ENCODE measurements at places on chromosomes 12 and 14.

- no peak for DNase-seq
Measured at GRCh38 chr14:50545618-50546017, 13.2 kb upstream of the MAP4K5 start.

GRCh38 chr12:113684053-113684907 is 212.6 kb upstream of the LHX5 start:
- peak; percentile 4 for DNase-seq

DNA sequence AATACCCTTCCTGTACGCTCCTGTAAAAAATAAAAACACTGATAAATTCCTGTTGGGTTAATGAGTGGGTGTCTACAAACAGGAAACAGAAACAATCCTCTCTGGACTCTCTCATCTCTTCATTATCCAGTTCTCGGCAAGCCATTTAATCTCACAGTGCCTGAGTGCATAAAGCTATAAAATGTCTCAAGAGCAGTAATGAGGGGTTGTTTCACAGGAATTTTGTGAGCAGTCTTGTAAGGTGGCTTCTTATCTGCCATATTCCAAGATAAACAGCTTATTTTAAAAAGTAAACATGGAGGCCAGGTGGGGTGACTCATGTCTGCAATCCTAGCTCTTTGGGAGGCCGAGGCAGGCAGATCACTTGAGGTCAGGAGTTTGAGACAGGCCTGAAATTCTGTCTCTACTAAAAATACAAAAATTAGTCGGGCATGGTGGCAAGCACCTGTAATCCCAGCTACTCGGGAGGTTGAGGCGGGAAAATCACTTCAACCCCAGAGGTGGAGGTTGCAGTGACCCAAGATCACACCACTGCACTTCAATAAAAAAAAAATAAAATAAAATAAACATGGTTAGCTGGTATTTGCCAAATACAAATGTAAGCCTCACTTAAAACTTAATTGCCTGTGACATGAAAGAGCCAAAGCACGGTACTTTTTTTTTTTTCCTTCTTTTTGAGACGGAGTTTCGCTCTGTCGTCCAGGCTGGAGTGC is 54.0 kb downstream of the CLIP1 start:
- DNase-seq = peak; percentile 27

- DNase-seq = no peak
Measured at GRCh38 chr12:32031109-32031508, 71.9 kb downstream of the RESF1 start.

GRCh38 chr12:66352197-66352596 is 49.9 kb downstream of the HELB start:
- DNase-seq = peak; percentile 34

DNA sequence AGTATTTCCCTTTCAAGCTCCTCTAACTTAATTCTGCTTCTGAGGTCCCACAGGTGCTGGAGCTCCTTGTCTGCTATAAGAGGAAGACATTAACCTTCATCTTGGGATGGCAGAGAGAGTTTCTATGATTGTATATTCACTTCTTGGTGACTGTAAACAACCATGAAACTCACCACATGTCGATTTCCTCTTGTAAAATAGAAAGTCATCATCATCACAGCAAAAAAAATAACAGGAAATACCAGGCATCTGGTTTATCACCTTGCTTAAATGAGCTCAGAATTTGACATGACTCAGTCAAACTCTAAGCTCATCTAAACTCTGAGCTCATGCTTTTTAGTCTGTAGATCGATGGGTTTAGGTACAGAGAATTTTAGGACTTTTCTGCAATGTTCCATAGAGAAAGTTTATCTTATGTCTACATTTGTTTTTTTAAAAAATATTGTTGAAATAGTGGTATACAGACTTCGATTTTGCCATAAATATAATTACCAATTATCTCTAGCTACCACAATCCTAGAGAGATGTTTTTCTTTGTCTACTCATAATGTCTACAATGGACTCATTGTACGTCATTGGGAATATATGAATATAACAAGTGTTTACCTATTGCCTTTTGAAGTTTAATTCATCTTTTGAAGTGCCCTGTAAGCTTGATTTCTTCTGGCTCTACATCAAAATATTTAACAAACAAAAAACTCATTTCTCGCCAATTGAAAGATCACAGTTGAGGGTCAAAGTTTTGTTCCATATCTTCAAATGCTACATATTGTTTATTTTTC is 58.4 kb downstream of the IGF1 start:
- DNase-seq = no peak

- DNase-seq = no peak
Measured at GRCh38 chr12:4567073-4567881, 5.3 kb downstream of the DYRK4 start.

GRCh38 chr12:111122458-111122878 is 202.1 kb upstream of the MYL2 start:
- DNase-seq = no peak

- no peak for DNase-seq
Measured at GRCh38 chr14:54104601-54105145, 148.0 kb upstream of the BMP4 start.

DNA sequence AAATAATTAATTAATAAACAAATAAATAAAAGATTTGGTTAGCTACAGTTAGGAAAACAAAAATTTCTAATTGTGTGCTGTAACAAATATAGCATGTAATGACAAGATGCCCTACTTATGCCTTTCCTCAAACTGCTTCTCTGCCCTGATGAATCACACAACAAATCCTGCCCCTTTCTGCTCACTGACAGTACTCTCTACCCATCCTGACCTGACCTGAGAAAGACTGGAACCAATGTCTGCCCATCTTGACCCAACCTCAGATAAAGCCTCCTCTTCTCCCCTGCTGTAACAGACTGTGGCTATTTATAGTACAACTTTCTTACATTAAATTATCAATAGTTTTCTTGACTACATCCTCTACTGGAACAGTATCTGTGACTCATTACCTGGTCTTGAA is 43.7 kb downstream of the PPP1R13B start:
- peak; percentile 17 for DNase-seq

- DNase-seq = no peak
Measured at GRCh38 chr12:113591480-113591974, 119.9 kb upstream of the LHX5 start.
